ENCODE measurements at places on chromosomes 13 and 19.

DNA sequence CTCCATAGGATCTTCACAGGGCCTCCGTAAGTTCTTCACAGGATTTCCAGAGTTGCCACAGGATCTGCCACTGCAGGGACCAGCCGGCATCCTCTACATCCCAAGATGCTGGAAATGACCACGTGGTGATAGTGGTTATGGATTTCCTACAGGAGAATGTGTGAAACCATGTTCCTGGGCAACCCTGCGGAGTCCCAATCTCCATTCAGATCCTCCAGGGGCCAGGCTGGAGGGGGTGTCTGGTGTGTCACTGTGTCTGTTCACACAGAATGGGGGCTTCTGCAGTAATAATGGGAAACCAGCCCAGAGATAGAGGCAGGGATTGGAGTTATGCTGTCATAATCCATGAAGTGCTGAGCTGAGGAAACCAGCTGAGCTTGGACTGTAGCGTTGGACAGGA, 8.6 kb downstream of the LILRA6 start:
- no peak for DNase-seq

GRCh38 chr13:74111901-74112824, 22.0 kb downstream of the KLF12 start:
- no peak for DNase-seq

- no peak for DNase-seq
Measured at GRCh38 chr19:32201636-32202051, 143.8 kb upstream of the ZNF507 start.

GRCh38 chr13:98880677-98881076, 97.2 kb downstream of the DOCK9 start:
- DNase-seq: no peak

GRCh38 chr13:25380741-25381324, 9.1 kb downstream of the ATP8A2 start:
- DNase-seq: no peak

GRCh38 chr19:889662-890295, 3.2 kb downstream of the MED16 start:
- no peak for DNase-seq

- no peak for DNase-seq
Measured at GRCh38 chr13:111922086-111922485, 144.9 kb upstream of the SOX1 start.

- DNase-seq: no peak
Measured at GRCh38 chr19:14786421-14786851, 8.1 kb upstream of the ADGRE2 start.

DNA sequence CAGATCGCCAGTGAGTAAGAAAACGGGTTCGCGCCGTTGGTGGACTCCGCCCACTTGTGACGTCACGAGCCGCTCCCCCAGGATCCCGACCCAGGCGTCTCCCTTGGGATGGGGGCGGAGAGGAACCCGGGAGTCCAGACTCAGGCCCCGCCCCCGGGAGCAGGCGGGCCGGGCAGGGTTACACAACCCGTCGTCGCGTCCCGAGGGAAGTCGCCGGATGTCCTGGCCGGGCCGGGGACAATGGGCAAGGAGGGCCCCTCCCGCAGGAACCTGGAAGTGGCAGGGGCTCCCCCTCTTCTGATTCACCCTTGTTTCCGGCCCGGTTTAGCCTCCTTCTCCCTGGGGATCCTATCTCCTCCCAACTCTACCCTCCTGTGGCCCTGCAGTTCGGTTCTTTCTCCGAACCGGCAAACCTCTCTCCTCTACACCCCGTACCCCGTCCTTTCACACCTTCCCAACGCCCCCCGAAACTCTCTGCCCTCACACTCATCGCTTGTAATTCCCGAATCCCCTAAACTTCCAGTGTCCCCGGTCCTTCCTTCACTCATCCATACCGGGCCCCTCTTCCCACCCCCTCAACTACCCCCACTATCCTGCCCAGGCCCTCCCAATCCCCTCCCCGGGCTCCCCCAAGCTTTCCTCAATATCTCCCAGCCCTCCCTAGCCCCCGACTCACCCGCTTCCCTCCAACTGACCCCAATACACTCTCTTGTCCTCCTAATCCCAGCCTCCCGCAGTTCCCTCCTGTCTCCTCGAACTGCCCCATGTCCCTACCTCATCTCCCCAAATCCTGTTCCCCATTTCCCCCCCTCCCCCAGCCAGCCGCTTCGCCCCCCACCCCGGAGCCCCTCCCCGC, 20.0 kb upstream of the ERCC1 start:
- peak; percentile 29 for DNase-seq

GRCh38 chr19:13152356-13152973, 2.3 kb downstream of the IER2 start:
- DNase-seq: no peak

GRCh38 chr13:30968846-30969245, 36.4 kb downstream of the TEX26 start:
- DNase-seq: no peak

DNA sequence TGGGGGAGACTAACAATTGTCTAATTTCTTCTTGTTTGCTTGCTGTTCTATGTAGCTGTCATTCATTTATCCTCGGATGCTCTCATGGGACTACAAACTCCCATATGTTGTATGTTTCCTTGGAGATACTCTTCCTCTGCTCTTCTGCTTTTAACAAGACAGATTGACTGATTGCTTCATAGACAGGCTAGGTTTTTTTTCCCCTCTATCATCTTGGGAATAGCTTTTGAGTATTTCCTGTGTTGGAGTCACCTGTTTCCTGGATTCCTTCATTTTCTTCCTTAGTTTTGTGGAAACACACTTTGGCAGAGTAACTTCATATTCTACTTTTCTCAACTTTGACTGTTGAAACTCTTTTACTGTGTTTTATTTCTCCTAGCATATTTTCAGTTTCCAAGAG, 27.6 kb downstream of the EDNRB start:
- no peak for DNase-seq

DNA sequence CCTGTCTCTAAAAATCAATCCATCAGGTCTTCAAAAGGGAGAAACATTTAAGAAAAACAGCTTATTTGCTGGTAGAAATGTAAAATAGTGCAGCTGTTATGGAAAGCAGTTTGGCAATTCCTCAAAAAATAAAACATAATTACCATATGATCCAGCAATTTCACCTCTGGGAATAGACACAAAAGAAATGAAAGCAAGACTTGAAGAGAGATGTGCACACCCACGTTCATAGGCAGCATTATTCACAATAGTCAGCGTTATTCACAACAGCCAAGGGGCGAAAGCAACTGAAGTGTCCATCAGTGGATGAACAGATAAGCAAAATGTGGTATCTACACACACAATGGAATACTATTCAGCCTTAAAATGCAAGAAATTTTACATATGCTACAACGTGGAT, 45.1 kb upstream of the DOCK9 start:
- DNase-seq: no peak

- DNase-seq: no peak
Measured at GRCh38 chr13:29835280-29836061, 14.9 kb downstream of the UBL3 start.
